Subcutaneous preadipocyte (primary cell): ENCODE measurements at places on chromosomes 11 and 22. TPM values are rescaled to one million over a fixed set of nuclear protein-coding genes. Genes with fewer than 3 reads are reported as not detected.

The CTSW gene
- under 0.01 TPM in 1 of 2 replicates, not detected in the other for total RNA-seq

The POU2AF2 gene
- not detected in 2 replicates for total RNA-seq

The HEPN1 gene
- 0.20 TPM in 1 of 2 replicates, not detected in the other for total RNA-seq

The POTEH gene
- not detected in 2 replicates for total RNA-seq

The APOBEC3B gene
- 3.9 and 5.5 TPM in 2 replicates for total RNA-seq

The OR51B4 gene
- total RNA-seq: not detected in 2 replicates

The FGF3 gene
- total RNA-seq: not detected in 2 replicates
